Stimulated activated CD4-positive, alpha-beta T cell treated with anti-CD3 and anti-CD28 coated beads, Interleukin-12 subunit alpha, Interleukin-12 subunit beta, amount 100 ng/mL, for 4 hours (primary cell): ENCODE measurements at places on chromosomes 1 and 21.

DNA sequence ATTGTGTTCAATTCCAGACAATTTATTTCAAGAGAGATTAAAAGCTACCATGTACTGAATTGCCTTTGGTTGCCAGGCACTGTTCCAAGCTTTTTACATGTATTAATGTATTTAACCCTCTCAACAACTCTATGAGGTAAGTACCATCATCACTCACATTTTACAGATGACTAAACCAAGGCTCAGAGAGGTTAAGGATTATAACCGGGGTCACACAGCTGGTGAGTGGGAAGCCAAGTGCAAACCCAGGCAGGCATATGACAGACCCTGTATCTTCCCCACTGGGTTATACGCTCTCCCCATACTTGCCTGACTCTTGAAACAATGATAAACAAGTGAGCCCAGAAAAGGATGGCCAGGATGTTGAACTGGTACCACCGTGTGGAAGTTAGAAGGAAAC is 16.5 kb downstream of the PLEKHA6 start:
- DNase-seq, result no peak

- DNase-seq, result no peak
These were observed 109.1 kb upstream of the OLIG2 start for GRCh38 chr21:32916522-32917099.

GRCh38 chr1:28811766-28812668 is at the start of gene OPRD1:
TSS of gene OPRD1 (plus strand) at chr1:28812170. CDS start at chr1:28812384, 214 bp downstream.
- no peak for DNase-seq

DNA sequence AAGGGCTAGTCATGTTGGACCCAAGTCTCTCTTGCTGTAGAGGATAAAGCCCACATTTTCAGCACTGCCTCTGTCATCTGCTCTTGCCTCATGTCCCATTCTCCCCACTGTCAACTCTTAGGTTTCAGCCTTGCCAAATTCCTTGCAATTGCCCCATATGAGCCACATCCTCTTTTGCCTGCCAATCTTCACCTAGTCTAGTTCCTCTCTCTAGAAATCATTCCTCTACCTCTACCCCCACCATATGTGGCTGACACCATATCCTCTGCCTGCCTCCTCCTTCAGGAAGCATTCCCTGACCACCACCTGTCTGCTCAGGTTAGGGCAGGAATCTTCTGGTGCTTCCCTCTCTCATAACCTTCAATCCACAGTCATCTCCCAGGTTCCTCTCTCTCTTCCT is 38.2 kb downstream of the SLC9A1 start:
- no peak for DNase-seq

DNA sequence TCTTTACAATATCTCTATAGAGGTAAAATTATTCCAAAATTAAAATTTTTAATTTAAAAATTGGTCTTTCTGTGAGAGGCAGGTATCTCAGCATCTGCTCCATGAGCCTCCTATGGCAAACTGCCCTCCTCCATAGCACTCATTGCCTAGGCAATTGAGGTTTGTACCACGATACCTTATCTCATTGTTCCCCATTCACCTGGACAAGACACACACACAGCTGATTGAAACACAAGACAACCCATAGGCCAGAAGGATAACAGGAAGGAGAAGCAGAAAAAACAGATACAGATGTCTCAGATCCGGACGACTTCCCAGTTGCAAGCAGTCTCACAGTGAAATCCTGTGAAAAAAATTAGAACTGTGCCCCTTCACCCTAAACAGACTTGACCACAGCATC is 24.3 kb downstream of the RHBDL2 start:
- DNase-seq, result no peak
